ENCODE measurements at places on chromosomes 7 and 10. TPM values are rescaled to one million over a fixed set of nuclear protein-coding genes. Genes with fewer than 3 reads are reported as not detected.
A peak's percentile ranks its signal among the peaks of the same experiment; 100 is the strongest.

- no peak for DNase-seq
Observed at GRCh38 chr7:136303162-136303561, 326.0 kb upstream of the MTPN start.

Gene MAGI2
- polyA plus RNA-seq, result 6.6 TPM

DNA sequence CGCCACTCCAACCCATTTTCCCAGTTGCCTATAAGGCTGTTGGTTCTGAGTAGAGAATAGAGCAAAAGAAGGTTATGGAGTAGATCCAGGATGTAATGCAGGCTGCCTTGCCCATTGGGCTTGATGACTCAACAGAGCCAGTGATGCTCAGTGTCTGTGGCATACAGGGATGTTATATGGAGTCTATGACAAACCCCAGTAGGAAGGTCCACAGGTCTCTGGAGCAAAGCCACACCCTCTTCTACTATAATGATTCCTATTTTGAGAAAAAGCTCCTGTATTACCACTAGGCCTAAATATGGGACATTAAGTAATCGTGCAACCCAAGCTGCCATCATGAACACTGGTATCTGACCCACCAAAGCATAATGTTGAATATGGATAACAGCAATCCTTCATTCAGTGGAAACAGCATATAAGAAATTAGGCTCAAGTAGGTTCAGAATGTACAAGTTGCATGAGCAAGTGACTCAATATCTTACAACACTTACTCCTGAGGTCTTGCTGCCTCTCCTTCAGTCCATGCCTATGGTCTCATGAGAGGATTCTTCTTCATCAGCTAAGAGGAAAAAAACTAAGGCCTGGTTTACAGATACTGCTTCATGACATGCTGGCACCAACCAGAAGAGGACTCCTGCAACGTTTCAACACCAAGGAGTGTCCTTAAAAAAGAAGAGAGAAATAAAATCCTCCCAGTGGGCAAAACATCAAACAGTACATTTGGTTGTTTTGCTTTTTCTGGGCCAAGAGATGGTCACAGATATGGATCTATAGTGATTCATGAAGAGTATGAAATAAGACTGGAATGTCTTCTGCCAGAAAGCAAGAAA lies 14.8 kb upstream of the FHIP2A start:
- DNase-seq, result no peak

DNA sequence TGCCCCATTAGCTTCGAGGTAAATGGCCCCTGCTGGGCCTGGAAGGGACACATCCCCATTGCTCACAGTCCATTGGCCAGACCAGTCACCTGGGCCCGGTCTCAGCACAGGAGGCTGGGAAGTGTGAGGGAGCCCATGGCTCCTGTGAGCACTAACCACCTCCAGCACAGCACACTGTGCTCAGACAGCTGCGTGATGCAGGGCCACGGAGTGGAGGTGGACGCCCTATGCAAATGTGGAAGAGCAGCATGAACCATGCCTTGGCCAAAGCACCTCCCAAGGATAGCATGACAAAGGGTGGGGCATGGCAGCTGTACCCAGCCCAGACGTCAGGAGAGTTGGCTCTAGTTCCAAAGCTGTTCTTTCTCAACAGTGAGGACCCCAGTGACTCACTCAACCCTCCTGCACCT lies 120.1 kb upstream of the ZMIZ1 start:
- no peak for DNase-seq

- no peak for DNase-seq
Observed at GRCh38 chr10:86250399-86250798, 116.2 kb downstream of the GRID1 start.

Gene RNF32
- 4.0 TPM for polyA plus RNA-seq

GRCh38 chr7:133358708-133359107 lies 105.8 kb downstream of the EXOC4 start:
- DNase-seq, result no peak

- no peak for DNase-seq
Observed at GRCh38 chr7:39910108-39910869, 39.8 kb upstream of the CDK13 start.

DNA sequence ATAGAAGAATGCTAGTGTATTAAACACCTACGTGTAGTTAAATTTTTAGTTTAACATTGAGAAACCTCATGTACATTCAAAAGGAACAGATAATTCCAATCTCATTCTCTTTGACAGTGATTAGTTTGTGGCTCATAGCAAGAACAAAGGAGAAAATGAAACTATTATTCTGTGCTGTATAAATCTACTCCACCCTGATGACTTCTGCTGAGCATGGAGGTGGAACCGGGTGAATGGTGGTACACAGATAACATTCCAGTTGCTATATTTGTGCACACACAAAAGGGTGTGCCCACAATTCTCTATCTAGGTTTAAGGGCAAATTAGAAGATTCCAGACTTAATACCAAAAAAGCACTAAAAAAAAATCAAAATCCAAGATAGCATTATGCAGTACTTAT lies 17.0 kb upstream of the RALA start:
- DNase-seq, result no peak

Gene TMEM236
- 0.37 TPM for polyA plus RNA-seq

- DNase-seq, result no peak
Observed at GRCh38 chr10:105921348-105921747, 1243.2 kb downstream of the SORCS1 start.

Gene KLLN
- 0.90 TPM for polyA plus RNA-seq

Gene BZW2
- polyA plus RNA-seq, result 76.8 TPM

- no peak for DNase-seq
Observed at GRCh38 chr10:132503581-132504421, 33.8 kb upstream of the INPP5A start.

GRCh38 chr7:5769571-5769970 lies 11.9 kb downstream of the RNF216 start:
- DNase-seq, result no peak

- DNase-seq, result no peak
Observed at GRCh38 chr10:57628592-57629284, 639.0 kb downstream of the IPMK start.

DNA sequence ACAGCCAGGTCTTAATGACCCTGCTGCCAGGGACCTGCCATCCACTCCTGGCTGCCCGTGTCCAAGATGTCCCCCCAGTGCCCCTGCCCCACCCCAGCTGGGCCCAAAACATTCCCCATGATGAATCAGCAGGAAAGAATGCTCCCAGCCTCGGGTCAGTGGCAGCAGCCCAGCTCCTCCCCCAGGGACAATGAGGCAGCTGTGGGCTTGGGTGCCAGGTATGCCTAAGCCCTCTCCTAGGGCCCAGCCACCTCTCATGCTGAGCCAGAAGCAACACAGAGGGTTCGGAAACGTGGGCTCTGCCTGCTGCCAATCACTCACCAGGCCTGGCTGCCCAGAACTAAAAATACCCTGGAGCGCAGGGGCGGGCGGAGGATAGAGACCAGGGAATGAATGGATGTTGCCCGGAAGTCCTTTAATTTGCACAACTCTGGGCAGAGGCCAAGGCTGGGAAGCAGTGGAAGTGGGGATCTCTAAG lies 1.5 kb upstream of the LOXL4 start:
- DNase-seq, result peak; percentile 42

DNA sequence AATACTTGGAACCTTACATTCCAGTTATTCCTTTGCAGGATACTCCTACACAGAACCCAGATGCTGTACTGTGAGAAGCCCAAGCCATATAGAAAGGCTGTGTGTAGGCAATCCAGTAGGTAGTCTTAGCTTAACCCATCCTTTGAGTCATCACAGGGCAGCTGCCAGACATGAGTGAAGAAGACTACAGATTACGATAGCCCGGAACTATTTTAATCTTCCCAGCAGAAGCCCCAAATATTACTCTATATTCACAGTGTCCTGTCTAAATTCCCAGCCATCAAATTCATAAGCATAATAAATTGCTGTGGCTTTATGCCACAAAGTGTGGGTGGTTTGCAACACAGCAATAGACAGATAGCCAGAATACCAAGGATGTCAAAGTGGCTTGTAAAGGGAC lies 474.1 kb upstream of the STEAP1 start:
- no peak for DNase-seq

- DNase-seq, result no peak
Observed at GRCh38 chr7:17640730-17641377, 299.4 kb downstream of the SNX13 start.

DNA sequence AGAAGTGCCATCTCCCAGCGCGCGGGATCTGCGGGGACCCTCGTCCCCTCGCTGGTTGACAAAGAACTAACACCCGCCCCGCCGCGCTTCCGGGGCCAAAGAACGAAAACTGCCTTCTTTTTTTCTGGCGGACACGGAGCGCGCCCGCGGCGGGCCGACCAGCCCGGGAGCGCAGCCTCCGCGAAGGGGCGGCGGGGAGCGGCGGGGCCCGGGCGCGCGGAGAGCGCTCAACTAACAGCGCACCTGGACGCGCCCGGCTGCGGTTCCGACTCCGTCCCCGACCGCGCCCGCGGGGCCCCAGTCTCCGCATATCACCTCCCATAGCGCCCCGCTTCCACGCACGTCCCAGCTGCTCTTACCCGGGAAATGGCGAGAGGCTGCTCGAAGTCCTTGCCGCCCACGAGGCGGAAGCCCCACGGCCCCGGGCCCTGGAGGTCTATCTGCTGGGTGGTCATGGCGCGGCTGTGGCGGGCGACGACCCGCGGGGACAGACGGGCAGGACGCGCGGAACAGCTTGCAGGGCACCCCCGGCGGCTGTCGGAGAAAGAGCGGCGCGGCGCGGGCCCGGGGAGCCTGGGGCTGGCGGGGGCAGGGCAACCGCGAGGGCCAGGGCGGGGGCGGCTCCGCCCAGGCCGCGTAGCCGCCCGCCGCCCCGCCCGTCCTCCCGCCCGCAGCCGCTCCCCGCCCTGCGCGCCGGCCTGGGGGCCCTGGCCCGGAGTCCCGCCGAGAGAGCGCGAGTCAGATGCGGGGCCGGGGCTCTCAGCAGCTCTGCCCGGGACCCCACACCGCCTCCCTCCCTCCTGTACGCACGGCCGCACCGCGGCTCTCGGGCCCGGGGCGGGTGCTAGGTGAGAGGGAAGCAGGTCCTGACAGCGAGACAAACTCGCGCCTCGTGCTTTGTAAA lies at the start of gene PDLIM1:
Gene PDLIM1 (minus strand): TSS at position 543 of the 904 bp plus-strand sequence. CDS start 88 bp downstream, at position 455.
- DNase-seq, result peak; percentile 68
